HCT116 (cell line): ENCODE measurements at places on chromosomes 16 and 17. TPM values are rescaled to one million over a fixed set of nuclear protein-coding genes. Genes with fewer than 3 reads are reported as not detected.

The OR1D2 gene
- total RNA-seq: not detected

The CDK3 gene
- total RNA-seq: 7.1 TPM

The MYH2 gene
- total RNA-seq: not detected

- no peaks in the 10 kb centered on the region for H3K27me3 ChIP-seq
- H3K36me3 ChIP-seq: no peaks in the 10 kb centered on the region
- no peak overlapping the region for H3K4me3 ChIP-seq
- DNase-seq: no peak
Measured at GRCh38 chr16:85136702-85137322, 24.5 kb upstream of the CIBAR2 start.

- H3K27me3 ChIP-seq: no peaks in the 10 kb centered on the region
- H3K4me1 ChIP-seq: no peaks in the 10 kb centered on the region
- DNase-seq: no peak
- no peak overlapping the region for H3K4me3 ChIP-seq
Measured at GRCh38 chr16:59385959-59386358, 651.8 kb upstream of the GOT2 start.

DNA sequence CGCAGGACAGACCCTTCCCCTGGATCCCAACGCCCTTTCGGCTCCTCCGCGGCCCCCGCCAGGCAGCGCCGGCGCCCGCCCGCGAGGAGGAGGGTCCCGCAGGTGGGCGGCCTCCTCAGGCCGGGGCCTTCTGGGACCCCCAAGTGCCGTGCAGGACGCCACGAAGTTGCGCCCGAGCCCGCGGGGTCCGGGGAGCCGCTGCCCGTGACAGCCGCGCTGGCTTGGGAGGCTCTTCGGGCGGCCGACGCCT lies 504 bp downstream of the ERN1 start:
- H3K36me3 ChIP-seq: no peaks in the 10 kb centered on the region
- no peak for DNase-seq
- H3K27ac ChIP-seq: peak overlapping the region; percentile 74
- H3K4me3 ChIP-seq: peak overlapping the region; percentile 56

GRCh38 chr16:71707199-71707598 lies 17.3 kb downstream of the PHLPP2 start:
- H3K36me3 ChIP-seq: no peaks in the 10 kb centered on the region
- H3K27me3 ChIP-seq: no peaks in the 10 kb centered on the region
- peak overlapping the region; percentile 63 for H3K27ac ChIP-seq
- no peak for DNase-seq
- no peak overlapping the region for H3K4me3 ChIP-seq
- H3K4me1 ChIP-seq: peaks cover 30% of the 10 kb centered on the region

GRCh38 chr17:13994050-13994449 lies 75.3 kb upstream of the COX10 start:
- H3K4me3 ChIP-seq: no peak overlapping the region
- no peaks in the 10 kb centered on the region for H3K4me1 ChIP-seq
- H3K27me3 ChIP-seq: no peaks in the 10 kb centered on the region
- H3K36me3 ChIP-seq: no peaks in the 10 kb centered on the region
- H3K27ac ChIP-seq: no peak overlapping the region

DNA sequence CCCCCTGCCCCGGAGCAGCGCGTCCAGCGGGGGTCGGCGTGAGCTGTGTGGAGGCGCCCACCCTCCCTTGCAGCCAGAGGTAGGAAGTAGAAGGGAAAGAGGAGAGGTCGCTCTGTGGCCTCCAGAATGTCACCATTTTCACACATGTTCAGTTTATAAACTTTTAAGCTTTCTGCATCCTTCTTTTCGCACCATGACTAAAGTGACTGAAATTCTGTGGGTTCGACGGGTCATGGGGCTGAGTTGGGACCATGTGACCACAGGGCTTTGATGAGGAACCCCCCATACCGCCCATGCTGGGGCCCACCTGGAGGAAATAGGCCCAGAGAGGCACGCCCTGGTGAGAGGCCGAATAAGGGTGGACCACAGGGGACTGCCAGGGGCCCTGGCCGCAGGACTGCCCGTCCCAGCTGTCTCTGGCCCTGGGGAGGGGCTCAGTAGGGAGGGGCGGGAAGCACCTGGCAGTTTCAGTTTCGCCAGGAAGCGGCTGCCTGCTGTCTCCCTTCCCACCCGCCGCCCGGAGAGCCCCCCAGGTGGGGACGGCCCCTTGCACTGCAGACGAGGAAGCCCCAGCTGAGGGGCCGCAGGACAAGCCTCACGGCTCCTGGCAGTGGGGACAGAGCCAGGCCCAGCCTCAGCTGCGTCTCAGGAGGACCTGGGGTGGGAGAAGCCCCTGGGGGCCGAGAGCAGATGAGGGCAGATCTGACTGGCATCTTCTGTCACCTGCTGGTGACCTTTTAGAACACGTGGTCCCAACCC lies 9.0 kb downstream of the CBFA2T3 start:
- DNase-seq: no peak
- H3K4me3 ChIP-seq: no peak overlapping the region
- peaks cover 6% of the 10 kb centered on the region; the same call in 1 of the 2 replicates for H3K27me3 ChIP-seq
- H3K36me3 ChIP-seq: no peaks in the 10 kb centered on the region
